ENCODE measurements at places on chromosomes 12 and 14.

GRCh38 chr14:90624227-90624626 is 192.0 kb downstream of the TTC7B start:
- DNase-seq = no peak

DNA sequence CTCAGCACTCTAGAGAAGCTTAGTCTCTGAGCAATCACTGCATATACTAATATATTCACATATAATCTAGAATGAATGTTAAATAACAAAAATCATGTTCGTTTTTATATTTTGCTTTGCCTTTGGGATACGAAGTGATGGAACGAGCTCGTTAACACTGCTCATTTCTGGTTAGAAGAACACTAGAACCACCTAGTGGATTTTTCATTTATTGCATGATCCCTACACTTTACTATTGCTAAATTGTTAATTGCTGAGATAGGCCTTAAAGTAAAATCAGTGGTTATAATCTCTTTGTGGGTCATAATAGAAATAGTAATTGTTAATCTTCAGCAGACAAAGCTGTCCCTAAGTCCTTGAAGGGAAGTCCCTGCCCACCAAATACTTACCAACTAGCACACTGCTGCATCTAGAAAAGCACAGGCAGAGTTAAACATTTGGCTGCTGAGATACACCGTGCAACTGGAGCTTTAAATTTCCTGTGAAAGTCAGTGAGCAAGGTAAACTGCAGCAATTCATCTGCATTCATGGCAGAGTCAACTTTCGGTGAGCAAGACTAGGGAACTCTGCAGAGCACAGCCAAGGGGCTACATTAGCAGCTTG is 353.7 kb downstream of the APAF1 start:
- DNase-seq = peak; percentile 29

DNA sequence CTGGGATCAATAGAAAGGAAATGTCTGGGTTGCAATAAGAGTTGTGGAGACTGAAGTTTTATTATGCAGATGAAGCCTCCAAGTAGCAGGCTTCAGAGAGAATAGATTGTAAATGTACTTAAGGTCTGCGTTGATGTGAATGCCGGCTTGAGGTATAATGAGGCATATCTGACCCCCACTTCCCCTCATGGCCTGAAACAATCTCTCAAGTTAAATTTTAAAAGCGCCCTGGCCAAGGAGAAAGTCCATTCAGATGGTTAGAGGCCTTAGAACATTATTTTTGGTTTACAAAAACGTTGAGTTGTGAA is 28.3 kb upstream of the HIGD1C start:
- no peak for DNase-seq

DNA sequence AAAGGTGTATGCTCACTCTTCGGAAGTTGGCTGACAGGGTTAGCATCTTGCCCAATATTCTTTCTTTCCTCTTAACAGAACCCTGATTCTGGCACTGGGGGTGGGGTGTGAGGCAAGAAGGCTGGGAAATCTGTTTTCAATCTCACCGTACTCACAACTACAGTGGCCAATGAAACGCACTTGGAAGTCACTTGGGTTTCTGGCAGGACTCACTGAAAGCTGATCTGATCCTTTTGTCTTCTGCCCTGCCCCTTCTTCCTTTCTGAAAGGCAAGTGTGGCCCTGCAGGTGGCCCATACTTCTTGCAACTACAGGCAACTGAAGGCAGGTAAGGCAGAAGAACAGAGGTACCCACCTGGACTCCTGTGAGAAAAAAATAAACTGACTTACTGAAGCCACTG is 106.9 kb downstream of the STXBP6 start:
- DNase-seq = peak; percentile 58

DNA sequence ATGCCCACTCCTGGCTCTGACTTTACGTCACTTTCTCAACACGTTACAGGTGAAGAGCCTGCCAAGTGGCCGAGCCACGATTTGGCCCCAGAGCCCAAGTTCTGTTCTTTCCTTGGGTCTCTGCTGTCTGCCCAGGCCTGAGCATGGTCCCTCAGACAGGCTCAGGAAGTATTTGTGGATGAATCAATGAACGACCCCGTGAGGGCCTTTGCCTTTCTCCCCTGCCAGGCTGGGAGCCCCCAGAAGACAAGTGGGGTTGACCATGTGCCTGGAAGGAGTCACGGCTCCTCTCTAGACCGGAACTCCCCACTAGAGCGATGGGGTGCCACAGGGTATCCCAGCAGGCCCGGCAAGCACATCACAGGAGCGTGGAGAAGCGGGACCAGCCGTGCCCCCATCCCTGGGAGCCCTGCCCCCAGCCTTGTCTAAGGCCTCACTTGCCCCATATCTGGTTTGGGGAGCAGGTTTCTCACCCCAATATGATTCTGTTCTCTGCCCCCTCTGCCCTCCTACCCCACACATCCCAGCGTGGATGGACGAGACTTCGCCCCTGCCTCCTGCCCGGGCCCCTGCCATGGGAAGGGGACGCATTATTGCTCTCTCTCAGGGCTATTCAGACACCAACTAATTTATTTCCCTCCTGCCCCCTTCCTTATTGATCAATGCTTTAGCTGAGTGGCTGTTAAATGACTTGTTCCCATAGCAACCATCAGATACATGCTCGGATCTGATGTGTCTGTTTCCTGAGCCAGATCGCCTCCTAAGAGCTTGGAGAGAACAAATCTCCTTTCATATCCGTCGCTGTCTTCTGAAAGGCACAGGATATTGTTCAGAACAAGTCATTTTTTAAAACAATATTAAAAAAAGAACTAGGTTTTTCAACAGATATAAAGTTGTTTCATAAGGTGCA is 69.0 kb downstream of the DIO3 start:
- DNase-seq = no peak

DNA sequence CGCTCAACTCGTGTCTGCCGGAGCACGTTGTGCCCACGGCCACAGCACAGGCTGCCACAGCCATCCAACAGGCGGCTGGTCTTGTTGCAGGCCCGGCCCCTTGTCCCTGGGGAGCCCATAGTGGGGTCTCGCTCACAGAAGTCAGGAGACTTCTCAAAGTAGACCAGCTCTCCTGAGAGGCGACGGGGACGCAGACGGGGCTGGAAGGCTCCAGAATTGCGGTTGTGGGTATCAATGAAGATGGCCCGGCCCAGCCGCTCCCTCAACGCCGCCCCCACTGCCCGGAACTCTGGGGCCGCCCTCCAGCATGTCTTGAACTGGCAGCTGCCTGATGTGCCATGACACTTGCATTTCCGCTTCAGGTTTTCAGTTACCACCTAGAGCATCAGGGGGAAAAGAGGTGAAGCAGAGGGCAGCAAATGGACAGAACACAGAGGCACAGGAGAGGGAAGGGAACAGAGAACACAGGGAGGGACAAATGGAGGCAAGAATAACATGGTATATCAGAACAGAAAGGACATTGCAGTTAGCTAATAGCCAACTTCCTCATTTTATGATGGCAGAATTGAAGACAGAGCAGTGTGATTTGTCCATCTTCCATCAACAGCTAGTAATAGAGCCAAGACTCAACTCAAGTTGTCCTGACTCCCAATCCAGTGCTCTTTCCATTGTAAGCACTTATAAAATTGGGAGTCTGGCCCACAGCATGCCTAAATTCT is 5.2 kb downstream of the WNT10B start:
- no peak for DNase-seq

GRCh38 chr14:89244720-89245119 is 172.3 kb downstream of the FOXN3 start:
- DNase-seq = no peak

DNA sequence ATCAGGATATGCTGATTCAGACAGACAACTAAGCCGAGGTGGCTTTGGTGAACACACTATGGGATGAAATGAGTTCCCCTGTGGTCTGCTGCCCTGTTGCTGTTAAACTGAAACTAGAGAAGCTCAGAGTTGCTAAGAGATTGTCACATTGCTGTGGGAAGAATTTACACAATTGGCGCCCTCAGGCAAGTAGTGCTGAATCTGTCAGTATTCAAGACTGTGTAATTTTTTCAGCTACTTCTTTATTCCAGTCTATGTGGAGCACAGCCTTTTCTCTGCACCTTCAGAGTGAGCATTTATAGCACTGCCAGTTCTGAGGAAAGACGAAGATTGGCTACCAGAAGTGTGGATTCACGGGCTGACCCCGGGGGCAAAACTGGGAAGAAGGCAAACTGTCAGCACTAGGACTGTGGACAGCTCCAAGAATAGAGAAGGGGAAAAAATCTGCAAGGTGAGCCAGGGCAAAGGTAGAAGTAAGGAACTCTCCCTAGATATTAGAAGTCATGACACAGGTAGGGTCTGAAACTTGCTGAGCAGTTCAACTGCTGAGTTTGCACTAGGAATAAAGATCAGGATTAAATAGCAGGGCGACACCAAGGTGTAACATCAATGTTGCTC is 218.8 kb upstream of the TMPO start:
- no peak for DNase-seq

DNA sequence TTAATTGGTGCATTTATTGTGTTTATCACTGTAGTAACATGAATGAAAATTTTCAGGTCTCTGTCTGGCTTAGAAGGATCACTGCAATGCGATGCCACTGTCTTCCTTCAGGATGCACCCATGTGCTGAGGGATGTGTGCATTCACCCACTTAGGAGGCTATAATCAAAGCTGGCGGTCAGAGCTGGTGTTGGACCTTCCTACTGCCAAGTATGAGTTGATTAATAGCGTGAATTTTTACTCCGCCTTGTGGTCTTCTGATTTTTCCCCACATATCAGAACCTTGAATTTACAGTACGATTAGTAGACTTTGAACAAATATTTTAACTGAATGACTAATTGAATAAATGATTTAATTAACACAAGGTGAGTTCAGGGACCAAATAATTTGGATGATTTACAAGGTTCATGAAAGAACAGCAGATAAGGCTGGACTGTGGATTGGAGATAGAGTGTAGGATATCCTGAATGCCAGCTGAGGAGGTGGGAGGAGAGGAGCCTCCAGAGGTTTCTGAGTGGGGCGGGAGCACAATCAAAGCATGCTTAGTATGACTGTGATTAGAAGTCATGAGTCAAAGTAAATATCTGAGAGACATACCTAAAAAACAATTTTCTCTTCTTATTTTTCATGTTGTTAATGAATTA is 50.1 kb downstream of the RERG start:
- no peak for DNase-seq

GRCh38 chr14:41960281-41960680 is 353.6 kb downstream of the LRFN5 start:
- DNase-seq = peak; percentile 4

All from fibroblast of skin of right quadriceps (primary cell).